ENCODE measurements at places on chromosomes 2 and 18. TPM values are rescaled to one million over a fixed set of nuclear protein-coding genes. Genes with fewer than 3 reads are reported as not detected.

PAIP2B gene
- polyA plus RNA-seq: 8.0 TPM

YES1 gene
- polyA plus RNA-seq: 18.5 TPM

CCDC141 gene
- polyA plus RNA-seq: 134 TPM

ERBB4 gene
- polyA plus RNA-seq: 42.1 TPM

ERLEC1 gene
- polyA plus RNA-seq: 50.1 TPM

TCF23 gene
- not detected for polyA plus RNA-seq

DRC1 gene
- polyA plus RNA-seq: not detected

CHST9 gene
- not detected for polyA plus RNA-seq

DCAF17 gene
- polyA plus RNA-seq: 9.5 TPM

SERPINB12 gene
- polyA plus RNA-seq: not detected

HOXD13 gene
- polyA plus RNA-seq: not detected

RAB6C gene
- polyA plus RNA-seq: not detected

ASAP2 gene
- polyA plus RNA-seq: 8.5 TPM

UGT1A3 gene
- polyA plus RNA-seq: not detected

SERPINB4 gene
- polyA plus RNA-seq: not detected

TAF1B gene
- 14.2 TPM for polyA plus RNA-seq

MAP3K19 gene
- polyA plus RNA-seq: not detected

HOXD8 gene
- polyA plus RNA-seq: not detected

DNA sequence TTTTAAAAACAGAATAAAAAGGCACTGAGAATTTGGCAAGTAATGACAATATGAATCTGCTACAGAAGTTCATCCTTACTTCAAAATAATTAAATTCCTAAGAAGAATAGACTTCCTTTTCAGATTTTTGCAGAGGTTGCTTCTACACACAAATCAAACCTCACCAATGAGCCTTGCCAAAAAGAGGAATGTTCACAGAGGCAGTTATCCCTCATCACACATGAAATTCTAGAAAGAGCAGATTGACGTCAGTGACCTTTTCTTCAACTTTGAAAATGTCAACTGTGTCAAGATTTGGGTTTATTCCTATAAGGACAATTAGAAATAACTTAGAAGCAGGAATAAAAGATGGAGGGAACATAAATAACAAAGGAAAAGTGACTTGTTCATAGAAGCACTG lies 64.6 kb downstream of the MBD2 start:
- DNase-seq: no peak

GRCh38 chr2:150517951-150518680 lies 30.6 kb upstream of the RND3 start:
- DNase-seq: no peak

- DNase-seq: no peak
Measured at GRCh38 chr18:23852236-23853045, 162.1 kb upstream of the TTC39C start.

DNA sequence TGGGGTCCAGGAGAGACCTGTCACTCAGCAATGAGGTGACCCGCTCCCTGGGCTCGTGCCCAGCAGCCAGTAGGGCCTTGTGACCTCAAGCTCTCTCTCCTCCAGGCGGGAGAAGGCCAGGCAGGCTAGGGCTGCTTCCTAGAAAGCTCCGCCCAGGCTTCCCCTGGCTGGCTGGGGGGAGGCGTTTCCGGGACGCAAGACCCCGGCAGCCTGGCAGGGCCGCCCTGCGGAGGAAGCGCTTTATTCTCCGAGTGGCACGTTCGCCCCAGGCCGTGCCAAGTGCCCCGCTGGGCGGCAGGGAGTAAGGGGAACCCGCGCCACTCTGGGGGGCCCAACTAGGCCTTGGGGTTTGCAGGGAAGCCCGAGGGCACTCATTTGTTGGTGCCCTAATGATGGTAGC lies 21.2 kb upstream of the EPAS1 start:
- DNase-seq: peak; percentile 76

GRCh38 chr2:48162742-48163141 lies 256.4 kb upstream of the FBXO11 start:
- DNase-seq: no peak

GRCh38 chr2:166727095-166727494 lies 161.2 kb upstream of the XIRP2 start:
- no peak for DNase-seq

DNA sequence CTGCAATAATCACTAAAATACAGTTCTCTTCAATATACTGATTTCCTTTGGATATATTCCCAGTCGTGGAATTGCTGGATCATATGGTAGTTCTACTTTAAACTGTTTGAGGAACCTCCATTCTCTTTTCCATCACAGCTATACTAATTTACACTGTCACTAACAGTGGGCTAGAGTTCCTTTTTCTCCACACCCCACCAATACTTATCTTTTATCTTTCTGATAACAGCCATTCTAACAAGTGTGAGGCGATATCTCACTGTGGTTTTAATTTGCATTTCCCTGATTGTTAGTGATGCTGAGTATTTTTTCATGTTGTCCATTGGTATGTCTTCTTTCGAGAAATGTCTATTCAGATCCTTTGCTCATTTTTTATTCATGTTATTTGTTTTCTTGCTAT lies 68.4 kb downstream of the CERKL start:
- no peak for DNase-seq

- peak; percentile 71 for DNase-seq
Measured at GRCh38 chr2:216516730-216517350, 18.2 kb downstream of the RPL37A start.

DNA sequence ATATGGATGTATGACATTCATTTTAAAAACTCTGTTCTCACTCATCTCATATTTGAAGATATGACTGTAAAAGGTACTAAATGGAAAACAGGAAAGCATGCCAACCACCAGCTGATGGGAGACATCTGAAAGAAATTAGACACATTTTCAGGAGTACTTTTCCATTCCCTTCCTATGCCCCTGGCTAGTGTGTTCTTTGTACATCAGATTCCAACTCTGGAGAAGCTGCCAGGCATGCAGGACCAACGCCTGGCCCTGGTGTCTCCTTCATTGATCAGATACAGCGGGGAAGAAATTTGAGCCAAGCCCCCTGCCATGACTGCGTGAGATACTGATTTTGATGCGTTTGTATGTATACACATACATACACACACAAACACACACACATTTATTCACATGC lies 599.0 kb upstream of the SYT4 start:
- DNase-seq: no peak

GRCh38 chr2:218129458-218130135 lies 3.8 kb downstream of the CXCR2 start:
- DNase-seq: peak; percentile 24

DNA sequence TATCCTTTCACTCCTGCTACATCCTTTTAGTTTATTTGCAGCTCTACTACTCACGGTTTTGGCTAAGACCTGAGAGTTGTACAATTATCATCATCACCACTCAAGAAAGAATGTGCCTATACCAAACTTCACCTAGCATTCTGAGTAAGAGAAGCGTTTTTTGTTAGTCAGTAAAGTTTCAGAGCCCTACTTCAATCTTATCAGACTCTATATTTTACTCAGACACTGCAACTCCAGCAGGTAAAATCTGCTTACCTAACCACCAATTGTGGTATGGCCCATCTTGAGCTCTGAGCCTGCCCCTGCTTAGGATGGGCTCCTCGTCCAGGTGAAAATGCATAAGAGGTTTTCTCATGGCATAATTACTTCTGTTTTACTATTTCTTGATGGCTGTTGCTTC lies 37.1 kb downstream of the ICOS start:
- no peak for DNase-seq

GRCh38 chr2:170523506-170523905 lies 191.6 kb upstream of the SP5 start:
- DNase-seq: no peak

GRCh38 chr2:237060534-237061312 lies 25.0 kb upstream of the COPS8 start:
- DNase-seq: peak; percentile 75

- no peak for DNase-seq
Measured at GRCh38 chr18:59959606-59960005, 59.8 kb downstream of the PMAIP1 start.

GRCh38 chr2:26668041-26668440 lies 24.5 kb upstream of the KCNK3 start:
- DNase-seq: no peak

DNA sequence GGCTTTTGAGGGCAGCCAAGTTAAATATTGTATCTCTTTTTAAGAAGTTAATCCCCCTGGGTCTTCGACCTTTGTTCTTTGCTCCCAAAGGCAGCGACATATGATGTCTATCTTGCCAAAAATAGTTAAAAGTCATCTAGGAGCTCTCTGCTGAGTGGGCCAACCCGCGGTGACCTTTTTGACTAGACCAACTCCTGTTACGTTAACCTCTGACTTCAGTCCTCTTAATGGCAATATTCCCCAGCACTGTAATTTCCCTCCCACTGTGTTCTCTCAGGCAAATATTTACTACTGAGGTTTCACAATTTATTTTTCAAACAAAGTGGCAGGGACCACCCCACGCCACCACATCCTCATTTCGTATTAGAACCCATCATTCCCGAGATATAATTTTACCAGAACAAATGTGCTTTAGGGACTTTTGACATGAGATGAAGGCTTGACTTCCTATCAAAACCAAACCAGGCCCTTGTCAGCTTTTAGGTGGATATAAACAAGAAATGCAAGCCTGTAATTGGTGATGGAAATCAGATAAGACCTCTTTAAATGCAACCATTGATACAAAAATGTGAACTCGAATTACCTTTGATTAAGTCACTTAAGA lies 764.7 kb downstream of the SATB2 start:
- no peak for DNase-seq

GRCh38 chr18:11587846-11588245 lies 21.6 kb upstream of the SLC35G4 start:
- no peak for DNase-seq

GRCh38 chr2:104502901-104503300 lies 351.0 kb upstream of the POU3F3 start:
- DNase-seq: no peak

- no peak for DNase-seq
Measured at GRCh38 chr2:204775766-204776165, 230.5 kb downstream of the PARD3B start.

GRCh38 chr2:50582164-50582563 lies 449.8 kb downstream of the NRXN1 start:
- DNase-seq: no peak

GRCh38 chr18:44246001-44246400 lies 434.7 kb upstream of the SETBP1 start:
- DNase-seq: no peak

GRCh38 chr2:234111523-234111922 lies 61.0 kb downstream of the SPP2 start:
- no peak for DNase-seq

GRCh38 chr2:46252891-46253659 lies 44.1 kb upstream of the EPAS1 start:
- DNase-seq: peak; percentile 25

GRCh38 chr18:23350188-23350587 lies 102.9 kb upstream of the RIOK3 start:
- no peak for DNase-seq

DNA sequence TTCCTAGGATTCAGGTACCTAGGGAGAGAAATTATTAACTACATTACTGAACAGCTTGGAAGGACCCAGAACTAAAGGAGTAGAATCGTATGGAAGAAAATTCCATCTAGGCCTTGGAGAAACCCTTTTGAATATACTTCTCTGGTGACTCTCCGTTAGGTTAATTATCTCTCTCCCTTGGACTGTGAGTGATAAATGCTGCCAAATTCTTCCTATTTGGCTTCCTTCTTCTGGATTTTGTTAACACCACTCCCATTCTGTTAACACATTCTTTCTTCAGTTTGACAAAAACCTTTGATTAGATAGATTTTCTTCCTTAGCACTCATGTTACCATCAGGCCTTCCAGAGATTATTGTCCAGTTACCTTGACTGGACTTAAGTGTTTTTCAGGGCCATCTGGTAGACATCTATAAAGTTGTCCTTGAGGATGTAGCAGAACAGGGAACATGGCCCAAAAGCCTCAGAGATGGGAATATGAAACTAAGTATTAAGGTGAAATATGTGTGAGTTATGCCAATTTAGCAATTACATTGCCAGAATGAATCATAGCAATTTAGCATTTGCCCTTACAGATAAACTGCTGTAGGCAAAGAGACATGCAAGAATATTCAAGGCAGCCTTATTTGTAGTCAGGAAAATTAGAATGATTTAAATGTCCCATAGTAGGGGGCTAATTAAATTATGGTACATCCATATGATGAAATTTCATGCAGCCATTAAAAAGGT lies 6.7 kb downstream of the CYP27A1 start:
- peak; percentile 52 for DNase-seq

GRCh38 chr18:76689646-76690264 lies 132.6 kb upstream of the ZNF236 start:
- DNase-seq: no peak

GRCh38 chr2:165804719-165805118 lies 10.7 kb upstream of the GALNT3 start:
- no peak for DNase-seq

DNA sequence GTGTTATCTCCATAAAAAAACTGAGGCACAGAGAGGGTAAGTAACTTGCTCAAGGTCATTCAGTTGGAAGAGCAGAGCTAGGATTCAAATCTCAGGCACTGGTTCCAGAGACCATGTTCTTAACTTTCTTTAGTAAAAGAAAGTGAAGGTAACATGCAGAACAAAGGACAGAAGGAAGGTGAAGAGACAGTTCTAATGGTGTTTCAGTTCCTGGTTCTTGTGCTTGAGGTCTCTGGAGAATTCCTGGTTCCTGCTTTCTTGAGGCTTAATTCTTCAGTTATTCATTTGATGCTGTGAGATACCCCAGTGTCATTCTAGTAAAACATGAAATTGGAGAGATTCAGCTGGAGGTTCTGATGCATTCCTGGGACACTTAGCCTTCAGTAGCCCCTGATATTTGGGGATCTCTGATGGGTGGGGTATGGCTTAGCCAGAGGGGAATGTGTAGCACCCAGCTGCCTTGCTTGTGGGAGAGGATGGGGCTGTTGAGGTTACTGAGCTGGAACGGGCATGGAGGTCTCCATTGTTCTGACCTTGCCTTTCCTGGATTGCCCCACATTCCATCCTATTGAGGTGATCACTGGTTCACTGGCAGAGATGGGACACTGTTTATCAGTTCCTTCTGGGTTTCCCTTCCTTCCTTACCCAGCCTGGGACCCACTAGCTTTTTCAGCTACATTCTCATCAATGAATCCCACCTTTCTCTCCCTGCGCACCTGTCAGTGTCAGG lies 46.8 kb downstream of the SEMA4F start:
- DNase-seq: no peak

Measured in cardiac muscle cell (in vitro differentiated cells and primary cell).